ENCODE measurements at places on chromosomes 4 and X. TPM values are rescaled to one million over a fixed set of nuclear protein-coding genes. Genes with fewer than 3 reads are reported as not detected.

GRCh38 chrX:39894683-39895082 lies 203.1 kb downstream of the BCOR start:
- no peaks in the 10 kb centered on the region for H3K27me3 ChIP-seq
- peak; percentile 52 for DNase-seq
- no peaks in the 10 kb centered on the region for H3K36me3 ChIP-seq

DNA sequence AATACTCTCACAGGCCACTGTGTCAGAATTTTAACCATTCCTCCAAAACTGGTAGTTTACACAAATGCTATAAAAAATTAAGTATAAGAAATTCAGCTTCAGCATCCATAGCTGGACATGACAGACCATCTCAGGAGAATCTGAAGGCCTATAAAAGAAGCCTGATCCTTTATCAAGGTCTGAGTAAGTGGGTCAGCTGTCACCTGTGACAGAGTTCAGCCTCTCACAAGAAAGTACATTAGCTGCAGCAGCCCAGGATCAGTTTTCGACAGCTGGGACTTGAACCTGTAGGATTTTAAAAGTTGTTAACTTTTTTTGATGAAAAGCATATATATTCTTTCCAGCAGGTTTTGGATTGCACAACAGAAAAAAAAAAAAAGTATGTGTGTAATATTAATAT lies 60.7 kb downstream of the PPP3CA start:
- no peaks in the 10 kb centered on the region for H3K36me3 ChIP-seq
- no peaks in the 10 kb centered on the region for H3K27me3 ChIP-seq
- peaks cover 100% of the 10 kb centered on the region for H3K4me1 ChIP-seq
- H3K4me3 ChIP-seq = no peak overlapping the region

Gene BMX
- 0.43 TPM for total RNA-seq

Gene FGD1
- 2.4 TPM for total RNA-seq

GRCh38 chr4:108589961-108590360 lies 30.4 kb upstream of the RPL34 start:
- no peaks in the 10 kb centered on the region for H3K4me1 ChIP-seq
- no peak for DNase-seq
- H3K27ac ChIP-seq = no peak overlapping the region

Gene CABS1
- total RNA-seq = not detected
